ENCODE measurements at places on chromosomes 6 and 20.
A peak's percentile ranks its signal among the peaks of the same experiment; 100 is the strongest.

GRCh38 chr20:24993337-24994185 lies 1.0 kb upstream of the APMAP start:
- H3K4me1 ChIP-seq: no peaks in the 10 kb centered on the region
- no peaks in the 10 kb centered on the region for H3K36me3 ChIP-seq
- no peak overlapping the region for H3K27ac ChIP-seq

DNA sequence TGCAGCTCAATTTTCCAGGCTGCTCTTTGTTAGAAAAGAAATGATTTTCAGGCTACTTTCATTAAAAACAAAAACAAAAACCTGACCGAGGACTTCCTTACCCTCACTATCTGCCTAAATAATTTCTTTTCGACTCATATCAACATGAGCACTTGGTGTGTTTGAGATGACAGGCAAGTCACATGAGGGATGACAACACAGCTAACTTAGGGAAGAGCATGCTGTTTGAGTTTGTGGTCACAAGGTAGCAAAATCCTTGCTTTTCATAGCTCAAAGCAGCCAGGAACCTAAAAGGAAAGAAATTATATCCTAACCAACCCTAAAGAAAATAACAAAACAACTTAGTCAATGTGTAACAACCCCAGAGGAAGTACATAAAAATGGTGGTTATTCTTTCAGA lies 459.5 kb downstream of the KIF16B start:
- H3K27ac ChIP-seq: no peak overlapping the region
- no peaks in the 10 kb centered on the region for H3K27me3 ChIP-seq
- DNase-seq: no peak
- H3K36me3 ChIP-seq: no peaks in the 10 kb centered on the region
- no peaks in the 10 kb centered on the region for H3K4me1 ChIP-seq
- no peak overlapping the region for H3K4me3 ChIP-seq

DNA sequence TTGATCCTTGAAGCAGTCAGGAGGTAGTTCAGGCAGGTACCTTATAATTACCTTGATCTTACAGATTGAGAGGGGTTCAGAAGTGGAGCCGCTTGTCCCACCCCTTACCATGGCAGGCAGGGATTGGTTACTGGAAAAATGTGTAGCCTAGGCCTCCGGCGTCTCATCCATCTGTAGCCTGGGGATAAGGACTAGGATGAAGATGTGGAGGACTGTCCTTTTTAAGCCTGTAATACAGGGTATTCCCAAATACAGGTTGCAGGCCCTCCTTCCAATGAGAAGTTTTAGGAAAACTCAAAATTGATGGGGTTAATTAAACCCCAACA lies 2.8 kb downstream of the HMGA1 start:
- peaks cover 29% of the 10 kb centered on the region for H3K36me3 ChIP-seq
- no peak overlapping the region for H3K27ac ChIP-seq
- H3K4me1 ChIP-seq: peaks cover 11% of the 10 kb centered on the region

DNA sequence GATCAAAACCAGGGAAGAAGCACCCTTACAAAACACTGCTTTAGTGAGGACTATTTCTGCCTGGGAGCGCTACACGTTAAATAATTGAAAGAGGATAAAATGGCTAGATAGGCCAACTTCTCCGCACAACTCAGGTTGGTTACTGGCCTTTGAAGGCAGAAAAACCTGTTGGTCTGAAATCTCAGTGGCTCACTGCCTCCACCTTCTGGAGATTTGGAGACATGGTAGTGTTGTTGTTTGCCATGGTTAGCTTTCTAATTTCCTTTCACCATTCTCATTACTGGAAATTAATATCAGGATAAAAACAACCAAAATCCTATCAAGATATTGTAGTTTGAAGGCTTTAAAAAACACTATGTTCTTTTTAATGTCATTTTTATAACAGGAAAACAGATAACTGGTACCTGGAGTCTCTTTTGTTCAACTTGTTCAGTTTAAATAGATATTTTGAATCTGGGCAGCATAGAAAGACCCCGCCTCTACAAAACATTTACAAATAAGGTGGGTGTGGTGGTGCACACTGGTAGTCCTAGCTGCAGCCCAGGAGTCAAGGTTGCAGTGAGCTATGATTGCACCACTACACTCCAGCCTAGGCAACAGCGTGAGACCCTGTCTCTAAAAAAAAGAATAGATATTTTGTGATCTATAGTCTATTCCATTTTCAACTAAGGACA lies 27.5 kb upstream of the BCLAF1 start:
- no peak overlapping the region for H3K4me3 ChIP-seq
- DNase-seq: peak; percentile 75
- no peaks in the 10 kb centered on the region for H3K4me1 ChIP-seq

DNA sequence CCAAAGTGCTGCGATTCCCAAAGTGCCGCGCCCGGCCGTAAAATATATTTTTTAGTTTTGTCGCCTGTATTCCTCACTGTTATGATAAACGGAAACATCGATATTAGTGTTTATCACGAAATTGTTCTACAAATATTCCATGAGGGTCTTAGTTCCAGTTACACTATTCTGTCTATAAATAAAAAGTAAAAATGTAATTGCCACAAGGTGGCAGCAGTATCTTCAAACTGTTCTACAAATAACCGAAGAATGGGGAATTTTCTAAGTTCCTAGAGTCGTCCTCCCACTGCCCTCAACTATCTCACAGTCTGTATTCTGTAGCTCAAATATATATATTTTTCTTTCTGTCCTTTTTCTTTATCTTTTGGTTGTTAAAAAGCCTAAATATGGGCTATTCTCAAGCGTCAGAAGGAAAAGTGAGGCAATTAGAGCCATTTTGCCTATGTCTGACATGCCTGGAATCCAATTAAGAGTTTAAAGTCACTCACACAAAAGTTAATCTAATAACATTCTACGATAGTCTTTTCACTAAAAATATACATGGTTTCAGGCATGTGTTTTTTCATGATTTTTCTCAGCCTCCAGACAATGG lies 14.2 kb upstream of the FAM162B start:
- peak; percentile 54 for DNase-seq
- no peaks in the 10 kb centered on the region for H3K36me3 ChIP-seq
- H3K4me3 ChIP-seq: no peak overlapping the region
- H3K27ac ChIP-seq: no peak overlapping the region

DNA sequence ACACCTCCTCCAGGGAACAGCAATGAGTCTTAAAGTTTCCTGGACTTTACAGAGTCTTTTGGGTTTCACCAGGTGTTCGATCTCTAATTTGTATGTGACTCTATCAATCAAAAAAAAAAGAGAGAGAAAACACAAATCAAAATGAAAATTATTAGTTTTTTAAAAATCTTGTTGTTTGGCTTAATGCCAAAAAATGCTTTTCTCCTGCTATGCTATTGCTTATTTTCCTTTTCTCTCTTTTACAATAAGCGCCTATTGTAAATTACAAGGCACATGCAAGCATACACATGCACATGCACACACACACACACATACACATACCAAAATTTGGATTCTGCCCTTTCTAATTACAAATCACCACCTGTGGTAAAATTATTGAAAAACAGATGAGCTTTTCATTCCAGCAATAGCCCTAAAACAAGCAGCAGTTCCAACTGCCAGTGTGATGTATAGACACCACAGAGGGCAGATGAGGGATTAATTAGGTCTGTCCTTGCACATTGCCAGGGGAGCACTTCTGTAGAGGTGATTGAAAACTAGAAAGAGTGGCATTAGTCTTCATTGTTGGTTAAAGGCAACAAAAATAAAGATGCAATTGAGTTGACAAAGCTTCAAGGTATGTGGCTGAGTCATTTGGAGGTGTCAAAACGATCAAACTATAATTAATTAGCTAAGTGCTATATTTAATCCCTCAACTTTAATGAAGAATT lies 631.7 kb downstream of the TFAP2B start:
- no peaks in the 10 kb centered on the region for H3K4me1 ChIP-seq
- no peaks in the 10 kb centered on the region for H3K36me3 ChIP-seq
- H3K4me3 ChIP-seq: no peak overlapping the region
- H3K27ac ChIP-seq: no peak overlapping the region
- no peak for DNase-seq

GRCh38 chr6:95232446-95232845 lies 344.9 kb upstream of the MANEA start:
- H3K4me3 ChIP-seq: no peak overlapping the region
- no peaks in the 10 kb centered on the region for H3K4me1 ChIP-seq
- no peak for DNase-seq
- H3K36me3 ChIP-seq: no peaks in the 10 kb centered on the region
- no peak overlapping the region for H3K27ac ChIP-seq

- H3K36me3 ChIP-seq: no peaks in the 10 kb centered on the region
- H3K27me3 ChIP-seq: no peaks in the 10 kb centered on the region
- no peak overlapping the region for H3K4me3 ChIP-seq
- H3K4me1 ChIP-seq: peaks cover 21% of the 10 kb centered on the region
- H3K27ac ChIP-seq: no peak overlapping the region
These were observed 29.7 kb downstream of the FYN start for GRCh38 chr6:111843347-111844147.

GRCh38 chr6:12886961-12887775 lies 170.6 kb downstream of the PHACTR1 start:
- no peaks in the 10 kb centered on the region for H3K36me3 ChIP-seq
- no peaks in the 10 kb centered on the region for H3K4me1 ChIP-seq
- no peak overlapping the region for H3K27ac ChIP-seq
- DNase-seq: peak; percentile 9
- no peak overlapping the region for H3K4me3 ChIP-seq

DNA sequence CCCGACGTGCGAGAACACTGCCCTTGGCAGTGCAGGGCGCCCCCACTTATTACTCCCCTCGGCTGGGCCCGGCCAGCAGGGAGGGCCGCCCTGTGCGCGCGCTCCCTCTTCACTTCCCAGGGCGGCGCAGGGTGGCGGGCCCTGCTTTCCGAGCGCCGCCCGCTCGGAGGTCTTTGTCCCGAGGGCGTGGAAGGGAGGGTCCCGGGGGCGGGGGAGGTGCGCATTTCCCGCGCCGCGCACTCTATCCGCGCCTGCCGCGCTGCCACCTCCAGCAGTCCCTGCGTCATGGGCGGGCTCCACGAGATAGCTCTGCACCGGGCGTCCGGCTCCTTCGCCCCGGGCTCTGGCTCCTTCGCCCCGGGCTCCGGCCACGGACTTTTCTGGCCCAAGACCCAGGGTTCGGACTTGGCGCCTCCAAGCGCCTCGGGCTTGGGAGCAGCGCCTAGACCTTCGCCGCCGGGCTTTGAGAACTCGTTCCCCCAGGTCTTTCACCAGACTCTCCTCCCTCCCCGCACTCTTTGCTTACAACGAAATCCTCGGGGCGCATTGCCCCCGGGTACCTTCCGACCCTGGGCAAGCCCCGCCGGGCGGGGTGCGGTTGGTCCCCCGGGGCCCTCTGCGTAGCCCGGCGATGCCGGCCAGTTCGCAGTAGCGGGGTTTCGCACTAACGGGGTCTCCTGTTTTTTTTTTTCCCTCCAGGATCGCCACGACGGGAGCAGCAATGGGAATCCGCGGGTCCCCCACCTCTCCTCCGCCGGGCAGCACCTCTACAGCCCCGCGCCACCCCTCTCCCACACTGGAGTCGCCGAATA lies 1.6 kb downstream of the TFAP2C start:
- H3K36me3 ChIP-seq: no peaks in the 10 kb centered on the region
- peak overlapping the region; percentile 32 for H3K27ac ChIP-seq
- H3K4me1 ChIP-seq: peaks cover 2% of the 10 kb centered on the region
- peaks cover 24% of the 10 kb centered on the region for H3K27me3 ChIP-seq
- H3K4me3 ChIP-seq: peak overlapping the region; percentile 47
- DNase-seq: peak; percentile 67

Measured in mesendoderm (in vitro differentiated cells).